Activated CD4-positive, CD25-positive, alpha-beta regulatory T cell treated with anti-CD3 and anti-CD28 coated beads, Interleukin-2, amount 50 U/mL, for 16 hours (primary cell): ENCODE measurements at places on chromosomes 11 and 22.

DNA sequence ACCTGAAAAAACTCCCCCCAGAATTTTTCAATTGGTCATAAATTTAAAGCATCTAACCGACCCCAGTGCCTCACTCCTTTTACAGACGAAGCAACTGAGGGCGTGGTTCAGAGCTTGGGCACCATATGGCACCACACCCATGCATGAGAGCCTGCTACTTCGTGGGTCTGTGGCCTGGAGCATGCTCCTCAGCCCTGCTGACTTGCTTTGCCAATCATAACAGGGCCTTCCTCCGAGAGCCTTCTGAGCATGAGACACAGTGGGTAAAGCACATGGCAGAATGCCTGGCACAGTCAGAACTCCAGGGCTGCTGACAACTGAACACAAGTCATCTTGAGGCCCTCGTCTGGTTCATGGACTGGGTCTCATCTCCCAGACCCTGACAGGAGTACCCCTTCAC, 33.3 kb downstream of the HIRA start:
- DNase-seq: no peak

DNA sequence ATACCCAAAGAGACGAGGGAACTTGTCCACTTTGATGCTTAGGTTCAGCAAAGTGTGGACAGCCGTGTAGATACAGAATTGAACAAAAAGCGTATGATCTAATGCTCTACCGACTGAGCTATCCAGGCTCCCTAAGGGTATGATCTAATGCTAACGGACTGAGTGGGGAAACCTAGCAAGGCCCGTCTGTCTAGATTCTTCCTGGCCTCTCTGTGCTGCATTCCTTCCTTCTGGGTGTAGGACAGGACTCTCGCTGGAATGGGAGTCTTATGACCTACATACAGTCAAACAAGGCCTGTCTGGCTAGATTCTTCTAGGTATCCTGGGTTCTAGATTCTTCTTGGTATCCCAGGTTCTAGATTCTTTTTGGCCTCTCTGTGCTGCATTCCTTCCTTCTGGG, 8.4 kb upstream of the SLC15A3 start:
- no peak for DNase-seq

DNA sequence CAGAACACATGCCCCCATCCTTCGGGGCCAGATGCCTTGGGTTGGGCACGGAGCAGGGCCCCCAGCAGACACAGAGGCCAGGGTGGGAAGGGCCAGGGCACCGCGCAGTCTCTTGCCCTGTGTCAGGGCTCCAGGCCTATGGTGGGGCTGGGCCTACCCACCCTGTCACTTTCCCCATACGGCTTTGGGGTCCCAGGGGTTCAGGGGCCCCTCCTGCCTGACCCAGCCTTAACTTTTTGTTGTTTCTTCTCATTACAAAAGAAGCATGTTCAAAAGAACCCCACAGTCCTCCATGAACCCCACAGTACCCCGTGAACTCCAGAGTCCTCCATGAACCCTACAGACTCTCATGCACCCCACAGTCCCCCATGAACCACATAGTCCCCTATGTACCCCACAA, 33.0 kb upstream of the CCDC188 start:
- DNase-seq: no peak

- no peak for DNase-seq
Measured at GRCh38 chr11:15707971-15708370, 593.2 kb downstream of the INSC start.

DNA sequence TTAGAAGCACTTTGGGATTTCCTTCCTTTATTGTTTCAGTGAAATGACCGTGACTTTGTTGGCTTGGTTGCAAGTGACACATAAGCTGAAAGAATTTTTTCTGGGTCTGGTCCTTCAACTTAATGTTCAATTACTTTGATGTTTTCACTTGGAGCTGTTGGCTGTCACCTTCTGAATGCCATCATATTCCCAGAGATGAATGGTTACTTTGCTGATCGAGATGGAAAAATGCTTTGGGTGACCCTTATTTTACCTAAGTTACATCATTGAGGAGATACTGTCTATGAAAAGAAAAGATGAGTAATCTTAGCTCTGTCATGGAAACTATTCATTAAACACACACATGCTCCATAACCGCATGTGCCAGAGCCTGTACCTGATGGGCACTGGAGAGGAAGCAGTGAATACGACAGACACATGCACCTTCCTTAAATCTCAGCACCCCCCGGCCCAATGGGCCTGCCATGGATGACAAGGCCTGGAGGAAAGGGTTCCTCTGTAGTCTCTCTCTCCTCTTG, 76.9 kb downstream of the TENM4 start:
- DNase-seq: no peak

DNA sequence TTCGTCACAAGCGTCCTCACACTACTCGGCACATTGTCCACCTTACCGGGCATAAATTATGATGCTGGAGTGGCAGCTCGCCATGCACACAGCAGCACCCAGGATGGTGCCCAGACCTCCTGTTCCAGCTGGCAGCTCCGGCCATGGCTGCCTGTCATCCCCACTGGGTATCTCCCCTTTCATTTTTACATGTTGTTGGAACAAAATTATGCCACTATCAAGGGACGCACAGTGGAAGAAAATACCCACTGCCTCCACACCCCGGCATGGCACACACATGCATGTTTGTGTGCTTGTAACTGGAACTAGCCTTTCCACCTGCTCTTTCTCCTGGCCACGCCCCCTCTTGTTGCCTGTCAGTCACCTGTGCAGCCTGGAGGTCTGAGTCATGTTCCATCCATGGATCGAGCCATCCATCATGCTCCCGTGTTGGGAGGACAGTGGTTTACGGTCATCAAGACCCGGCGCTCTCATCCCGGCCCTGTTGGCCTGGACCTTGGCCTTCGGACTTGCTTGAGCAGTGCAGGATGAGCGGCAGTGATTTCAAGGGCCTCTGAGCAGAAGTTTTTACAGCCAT, 1069.6 kb downstream of the BRD1 start:
- no peak for DNase-seq

DNA sequence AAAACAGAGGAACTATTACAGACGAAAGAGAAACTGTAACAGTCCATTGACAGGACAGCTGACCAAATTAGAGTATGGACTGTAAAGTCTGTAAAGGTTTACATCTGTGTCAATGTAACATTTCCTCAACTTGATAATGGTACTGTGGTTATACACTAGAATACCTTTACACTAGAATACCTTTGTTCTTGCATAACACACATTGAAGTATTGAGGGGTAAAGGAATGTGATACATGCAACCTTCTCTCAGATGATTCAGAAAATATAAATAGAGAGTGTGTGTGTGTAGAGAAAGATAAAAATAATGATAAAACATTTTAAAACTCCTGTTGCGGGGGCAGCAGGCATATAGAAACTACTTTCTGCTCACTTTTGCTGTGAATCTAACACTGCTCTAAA, 5.6 kb upstream of the EEF1G start:
- no peak for DNase-seq

GRCh38 chr11:96614101-96614500, 224.3 kb downstream of the JRKL start:
- DNase-seq: no peak

DNA sequence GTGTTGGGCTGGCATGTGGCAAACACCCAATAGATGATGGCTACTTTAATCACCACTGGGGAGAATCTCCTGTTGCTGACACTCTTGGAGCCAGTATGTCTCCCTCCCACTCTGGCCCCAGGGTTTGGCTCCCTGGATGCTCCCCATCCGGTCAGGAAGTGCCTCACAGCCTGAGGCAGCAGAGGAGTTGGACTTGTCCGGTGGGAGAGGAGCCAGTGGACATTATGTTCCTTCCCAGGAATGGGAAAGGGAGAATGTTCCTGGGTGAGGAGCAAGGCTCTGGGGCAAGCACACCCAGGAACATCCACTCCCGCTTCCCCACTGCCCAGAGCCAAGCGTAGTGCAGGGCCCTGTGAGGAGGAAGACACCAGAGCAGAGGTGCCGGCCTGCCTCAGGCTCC, 84.6 kb upstream of the NAV2 start:
- DNase-seq: no peak
